GM12878 (cell line): ENCODE measurements at places on chromosomes 13 and 19. TPM values are rescaled to one million over a fixed set of nuclear protein-coding genes. Genes with fewer than 3 reads are reported as not detected.

POU2F2 gene
- 46.2 and 48.3 TPM in 2 replicates for total RNA-seq

ZNF600 gene
- 10.2 and 12.0 TPM in 2 replicates for total RNA-seq

OLFM4 gene
- total RNA-seq, result 0.29 TPM in 1 of 2 replicates, not detected in the other

CEBPA gene
- total RNA-seq, result 0.32 and 0.36 TPM in 2 replicates

PRX gene
- 1.2 and 1.3 TPM in 2 replicates for total RNA-seq

LGI4 gene
- 0.29 TPM in 1 of 2 replicates, not detected in the other for total RNA-seq

FGF21 gene
- not detected in 2 replicates for total RNA-seq

CDC42EP5 gene
- 1.4 and 1.5 TPM in 2 replicates for total RNA-seq

DZIP1 gene
- 1.2 and 1.9 TPM in 2 replicates for total RNA-seq

- no peak for DNase-seq
Measured at GRCh38 chr19:5134691-5135090, 165.8 kb downstream of the KDM4B start.

GRCh38 chr13:51227404-51227803, 5.2 kb downstream of the FAM124A start:
- DNase-seq, result no peak

DNA sequence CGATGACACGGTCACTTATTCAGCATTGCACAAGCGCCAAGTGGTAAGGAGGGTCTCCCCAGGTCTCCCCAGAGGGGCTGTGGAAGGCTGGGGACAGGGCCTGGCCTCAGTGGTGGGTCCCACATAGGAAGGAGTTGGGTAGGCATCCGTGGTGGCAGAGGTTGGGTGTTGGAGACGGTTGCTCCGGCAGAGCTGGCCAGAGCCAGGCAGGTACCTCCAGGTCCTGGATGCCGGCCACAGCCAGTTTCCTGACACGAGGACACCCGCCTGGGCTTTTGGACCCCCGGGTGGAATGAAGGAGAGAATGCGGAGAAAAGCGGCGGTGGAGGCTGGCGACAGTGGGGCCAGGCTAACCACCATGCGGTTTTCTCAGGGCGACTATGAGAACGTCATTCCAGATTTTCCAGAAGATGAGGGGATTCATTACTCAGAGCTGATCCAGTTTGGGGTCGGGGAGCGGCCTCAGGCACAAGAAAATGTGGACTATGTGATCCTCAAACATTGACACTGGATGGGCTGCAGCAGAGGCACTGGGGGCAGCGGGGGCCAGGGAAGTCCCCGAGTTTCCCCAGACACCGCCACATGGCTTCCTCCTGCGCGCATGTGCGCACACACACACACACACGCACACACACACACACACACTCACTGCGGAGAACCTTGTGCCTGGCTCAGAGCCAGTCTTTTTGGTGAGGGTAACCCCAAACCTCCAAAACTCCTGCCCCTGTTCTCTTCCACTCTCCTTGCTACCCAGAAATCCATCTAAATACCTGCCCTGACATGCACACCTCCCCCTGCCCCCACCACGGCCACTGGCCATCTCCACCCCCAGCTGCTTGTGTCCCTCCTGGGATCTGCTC, 1.3 kb upstream of the FFAR1 start:
- DNase-seq, result peak; percentile 74

GRCh38 chr13:20716951-20717350, 13.5 kb downstream of the IL17D start:
- DNase-seq, result no peak

DNA sequence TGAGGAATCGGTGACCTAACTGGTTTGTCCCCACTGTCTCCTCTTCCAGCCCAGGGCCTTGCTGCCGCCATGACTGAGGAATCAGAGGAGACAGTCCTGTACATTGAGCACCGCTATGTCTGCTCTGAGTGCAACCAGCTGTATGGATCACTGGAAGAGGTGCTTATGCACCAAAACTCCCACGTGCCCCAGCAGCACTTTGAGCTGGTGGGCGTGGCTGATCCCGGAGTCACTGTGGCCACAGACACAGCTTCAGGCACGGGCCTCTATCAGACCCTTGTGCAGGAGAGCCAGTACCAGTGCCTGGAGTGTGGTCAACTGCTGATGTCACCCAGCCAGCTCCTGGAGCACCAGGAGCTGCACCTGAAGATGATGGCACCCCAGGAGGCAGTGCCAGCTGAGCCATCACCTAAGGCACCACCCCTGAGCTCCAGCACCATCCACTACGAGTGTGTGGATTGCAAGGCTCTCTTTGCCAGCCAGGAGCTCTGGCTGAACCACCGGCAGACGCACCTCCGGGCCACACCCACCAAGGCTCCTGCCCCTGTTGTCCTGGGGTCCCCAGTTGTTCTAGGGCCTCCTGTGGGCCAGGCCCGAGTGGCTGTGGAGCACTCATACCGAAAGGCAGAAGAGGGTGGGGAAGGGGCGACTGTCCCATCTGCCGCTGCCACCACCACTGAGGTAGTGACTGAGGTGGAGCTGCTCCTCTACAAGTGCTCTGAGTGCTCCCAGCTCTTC, 2.7 kb downstream of the ZNF574 start:
- no peak for DNase-seq

GRCh38 chr13:59479629-59480028, 684.1 kb downstream of the DIAPH3 start:
- no peak for DNase-seq

GRCh38 chr13:59873856-59874255, 289.9 kb downstream of the DIAPH3 start:
- no peak for DNase-seq

GRCh38 chr19:16435238-16435917, 36.4 kb downstream of the EPS15L1 start:
- no peak for DNase-seq

- no peak for DNase-seq
Measured at GRCh38 chr13:47455626-47456025, 545.4 kb downstream of the SUCLA2 start.

DNA sequence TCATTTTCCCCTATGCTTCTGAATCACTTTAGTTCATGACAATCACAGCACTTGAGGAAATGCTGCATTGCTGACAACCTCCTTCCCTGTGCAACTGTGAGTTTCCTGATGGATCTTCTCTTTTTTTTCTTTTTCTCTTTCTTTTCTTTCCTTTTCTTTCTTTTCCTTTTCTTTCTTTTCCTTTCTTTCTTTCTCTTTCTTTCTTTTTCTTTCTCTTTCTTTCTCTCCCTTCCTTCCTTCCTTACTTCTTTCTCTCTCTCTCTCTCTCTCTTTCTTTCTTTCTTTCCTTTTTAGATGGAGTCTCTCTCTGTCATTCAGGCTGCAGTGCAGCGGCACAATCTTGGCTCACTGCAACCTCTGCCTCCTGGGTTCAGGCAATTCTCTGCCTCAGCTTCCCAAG, 247.9 kb upstream of the HTR2A start:
- no peak for DNase-seq

DNA sequence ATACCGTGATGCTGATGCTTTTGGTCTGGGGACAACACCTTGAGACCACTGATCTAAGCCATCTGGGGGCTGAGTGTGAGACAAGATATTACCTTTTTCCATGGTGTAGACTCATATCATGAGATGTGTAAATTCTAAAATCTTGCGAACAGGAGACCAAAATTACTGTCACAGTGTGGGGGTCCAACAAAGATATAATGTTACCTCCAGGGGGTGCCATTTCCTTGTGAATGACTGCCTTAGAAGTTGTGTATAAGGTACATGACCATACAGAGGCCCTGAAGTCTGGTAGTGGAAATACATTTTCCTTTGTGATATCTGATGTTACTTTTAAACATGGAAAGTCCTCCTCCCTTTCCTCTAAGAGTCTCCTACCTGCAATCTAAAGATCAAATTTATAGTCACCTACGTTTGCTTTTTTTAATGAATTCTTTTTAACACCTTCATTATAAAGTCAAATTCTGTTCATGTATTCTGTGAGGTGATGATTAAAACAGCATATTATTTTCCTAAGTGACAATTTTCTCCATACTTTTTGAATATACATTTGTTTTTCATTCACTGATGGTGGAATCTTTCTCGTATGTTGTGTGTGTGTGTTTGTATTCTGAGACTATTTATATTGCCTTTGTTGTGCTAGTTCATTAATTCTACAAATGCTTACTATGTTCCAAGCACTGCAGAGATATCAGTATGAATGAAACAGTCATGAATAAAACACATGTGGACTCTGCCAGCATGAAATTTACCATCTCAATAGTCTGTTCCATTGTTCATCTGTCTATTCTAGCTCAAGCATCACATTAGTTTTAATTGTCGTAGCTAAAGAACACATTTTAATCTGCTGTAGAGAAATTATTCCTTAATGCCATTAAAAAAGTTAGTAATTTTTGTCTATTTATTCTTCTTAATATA, 113.7 kb downstream of the RFC3 start:
- DNase-seq, result peak; percentile 4

- no peak for DNase-seq
Measured at GRCh38 chr13:100535426-100536135, 53.0 kb downstream of the GGACT start.

- DNase-seq, result no peak
Measured at GRCh38 chr13:38804061-38804460, 117.2 kb downstream of the FREM2 start.

- DNase-seq, result no peak
Measured at GRCh38 chr19:8373867-8374813, 10.2 kb downstream of the ANGPTL4 start.

DNA sequence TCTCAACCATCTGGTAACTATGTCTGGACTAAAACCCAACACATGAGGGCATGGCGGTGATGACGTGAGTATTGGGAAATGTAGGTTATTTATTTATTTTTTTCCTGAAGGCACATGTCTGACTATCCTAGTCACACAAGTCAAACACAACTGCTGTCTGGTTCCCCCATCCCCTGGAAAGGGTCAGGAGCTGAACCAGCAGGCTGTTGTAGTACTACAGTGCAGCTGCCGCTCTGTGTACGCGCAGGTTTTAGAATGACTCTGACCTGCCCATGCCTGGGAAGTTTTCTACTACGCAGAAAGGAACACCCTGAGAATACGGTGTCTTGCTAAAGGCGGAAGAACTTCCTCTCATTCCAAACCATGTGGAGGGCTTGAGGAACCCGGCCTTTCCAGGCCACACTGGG, 1.2 kb downstream of the SLC7A1 start:
- peak; percentile 21 for DNase-seq

DNA sequence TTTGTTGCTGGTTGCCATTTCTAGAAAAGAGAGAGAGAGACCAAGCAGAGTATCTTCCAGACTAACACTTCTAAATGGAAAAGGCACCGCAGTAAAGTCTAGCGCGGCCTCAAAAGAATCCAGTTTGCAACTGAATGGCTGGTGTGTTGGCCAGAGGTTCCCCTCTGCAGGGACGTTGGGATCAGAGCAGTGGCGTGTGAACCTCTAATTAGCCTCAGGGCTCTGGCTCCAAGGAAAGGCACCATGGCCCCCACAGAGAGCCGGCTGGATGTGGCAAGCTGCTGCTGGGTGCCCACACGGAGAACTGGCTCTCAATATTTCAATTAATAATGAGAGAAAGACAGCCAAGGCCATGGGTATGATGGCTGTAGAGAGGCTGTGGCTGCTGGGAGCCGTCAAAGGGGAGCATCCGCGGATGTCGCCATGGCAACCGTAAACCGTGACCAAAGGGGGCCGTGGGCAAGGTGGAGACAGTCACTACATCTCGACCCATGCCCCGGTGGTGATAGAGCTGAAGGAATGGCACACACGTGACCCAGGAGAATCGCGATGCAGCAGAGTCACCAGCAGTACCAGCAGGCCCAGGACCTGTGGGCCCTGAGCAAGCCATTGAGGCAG, 9.5 kb downstream of the VSTM2B start:
- DNase-seq, result no peak

GRCh38 chr13:46478651-46479050, 74.3 kb upstream of the LRCH1 start:
- no peak for DNase-seq
